ENCODE measurements at places on chromosomes 6 and 20. TPM values are rescaled to one million over a fixed set of nuclear protein-coding genes. Genes with fewer than 3 reads are reported as not detected.

Gene AGER
- 27.8 TPM for total RNA-seq

Gene KIF25
- not detected for total RNA-seq

DNA sequence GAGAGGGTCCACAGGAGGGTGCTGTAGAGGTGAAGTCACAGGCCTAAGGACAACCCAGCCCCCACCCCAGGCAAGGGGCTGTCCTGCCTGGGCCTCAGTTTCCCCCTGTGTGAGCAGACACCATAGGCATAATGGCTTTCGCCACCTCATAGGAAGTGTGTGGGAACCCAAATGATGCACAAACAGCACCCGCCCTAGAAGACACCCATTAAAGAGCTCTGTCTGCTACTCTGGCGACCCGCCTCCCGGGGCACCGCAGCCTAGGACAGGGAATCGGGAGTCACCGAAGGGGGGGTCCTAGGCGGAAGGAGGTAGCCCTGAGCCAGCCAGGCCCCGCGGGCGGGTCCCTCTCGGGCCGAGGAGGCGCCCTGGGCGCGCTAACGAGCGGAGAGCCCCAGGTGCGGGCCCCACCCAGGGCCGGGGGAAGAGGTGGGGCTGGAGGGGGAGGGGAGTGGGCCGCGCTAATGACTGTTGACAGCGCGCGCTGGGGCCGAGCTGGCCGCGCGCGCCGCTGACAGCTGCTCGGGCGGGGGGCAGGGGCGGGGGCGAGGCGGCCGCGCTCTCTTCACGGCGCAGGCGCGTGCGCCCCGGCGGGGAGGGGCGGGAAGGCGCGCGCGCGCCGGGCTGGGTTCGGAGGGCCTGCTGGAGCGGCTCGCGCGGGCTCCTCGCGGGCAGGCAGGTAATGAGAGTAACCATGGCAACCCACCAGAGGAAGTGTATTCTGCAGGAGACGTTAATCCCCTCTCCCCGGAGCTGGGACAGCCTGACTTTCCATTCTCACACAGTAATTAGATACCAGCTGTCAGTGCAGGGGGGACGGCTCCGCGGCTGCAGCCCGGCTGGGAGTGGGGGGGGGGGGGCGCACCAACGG, 48.9 kb downstream of the NOL4L start:
- peak; percentile 81 for DNase-seq

- no peak for DNase-seq
Observed at GRCh38 chr20:53040693-53041589, 68.8 kb downstream of the TSHZ2 start.

GRCh38 chr20:8291873-8292272, 159.8 kb downstream of the PLCB1 start:
- no peak for DNase-seq

DNA sequence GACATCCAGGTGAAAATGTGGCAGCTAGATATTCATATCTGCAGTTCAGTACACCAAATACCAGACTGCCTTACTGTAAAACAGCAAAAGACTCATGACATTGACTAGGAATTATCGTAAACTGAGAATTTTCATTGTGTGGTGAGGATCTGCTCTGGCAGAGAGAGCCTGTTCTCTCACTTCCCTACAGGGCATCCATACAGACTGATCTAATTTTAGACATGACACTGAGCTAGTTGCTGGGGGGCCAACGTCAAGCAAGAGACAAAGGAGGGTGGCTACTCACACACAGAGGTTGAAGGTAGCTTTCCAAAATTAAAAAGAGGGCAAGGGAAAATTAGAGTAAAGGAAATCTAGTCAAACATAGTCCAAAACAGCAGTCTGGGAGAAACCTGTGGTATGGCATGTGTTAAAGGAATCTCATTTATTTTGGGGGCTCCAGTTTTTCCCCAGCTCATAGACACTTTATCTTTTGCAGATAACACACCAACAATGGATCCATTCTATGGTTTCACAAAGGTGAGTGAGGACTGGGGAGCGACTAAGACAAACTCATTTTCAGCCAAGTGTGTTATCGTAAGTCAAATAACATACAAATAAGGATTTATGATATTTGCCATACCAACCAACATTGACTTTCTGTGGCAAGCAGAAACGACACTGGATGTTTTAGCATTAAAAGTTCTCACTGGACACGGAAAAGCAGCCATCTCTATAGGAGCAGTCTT, 36.6 kb upstream of the NHSL1 start:
- no peak for DNase-seq

DNA sequence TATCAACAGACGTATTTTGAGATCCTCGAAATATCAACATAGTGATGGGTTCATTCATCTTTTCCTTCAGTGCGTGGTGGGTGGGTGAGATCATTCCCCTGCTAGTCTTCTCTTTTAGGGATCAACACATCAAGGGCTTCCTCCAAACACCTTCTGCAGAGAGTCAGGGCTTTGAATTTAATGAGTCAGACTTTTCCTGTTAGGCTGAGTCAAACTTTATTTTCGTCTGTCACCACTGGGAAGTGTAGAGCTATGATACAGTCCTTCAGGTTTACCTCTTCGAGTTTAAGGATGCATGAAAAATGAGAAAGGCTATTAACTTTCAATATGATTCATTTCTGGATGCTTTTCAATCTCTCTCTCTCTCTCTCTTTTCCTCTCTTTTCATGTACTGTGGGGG, 189.1 kb downstream of the BMP2 start:
- no peak for DNase-seq

DNA sequence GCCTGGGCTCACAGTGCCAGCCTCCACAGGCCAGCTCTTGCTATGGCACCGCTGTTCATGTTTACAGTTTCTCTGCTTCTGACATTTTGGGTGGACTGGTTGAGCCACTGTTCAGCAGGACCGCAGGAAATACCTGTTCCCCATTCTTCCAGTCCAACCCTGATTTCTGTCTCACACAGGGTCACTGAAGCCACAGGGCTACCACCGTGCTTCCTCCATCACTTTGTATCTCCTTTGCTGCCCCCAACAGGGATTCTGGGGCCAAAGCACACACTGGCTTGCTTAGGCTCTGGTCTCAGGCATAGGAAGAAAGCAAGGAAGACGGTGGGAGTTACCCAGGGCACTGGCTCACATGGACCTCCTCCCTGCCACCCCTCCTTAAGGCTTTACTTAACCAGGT, 164.5 kb downstream of the UNC5CL start:
- DNase-seq, result no peak

DNA sequence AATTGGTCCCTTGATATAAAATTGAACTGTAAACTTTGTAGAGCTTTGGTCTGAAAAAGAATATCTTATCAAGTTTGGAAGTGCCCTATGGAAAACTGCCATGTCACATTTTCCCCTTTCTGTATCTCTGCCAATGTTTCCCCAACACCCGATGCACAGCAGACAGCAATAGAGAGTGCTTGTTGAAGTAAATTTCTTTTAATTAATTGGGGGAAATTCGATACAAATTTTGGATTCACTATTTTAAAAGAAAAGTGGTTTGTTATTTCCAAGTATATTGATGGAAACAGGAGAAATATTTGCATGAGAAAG, 208.1 kb downstream of the OGFRL1 start:
- DNase-seq, result no peak

Measured in CD4-positive, CD25-positive, alpha-beta regulatory T cell (primary cell).